ENCODE measurements at places on chromosomes 5 and 9. TPM values are rescaled to one million over a fixed set of nuclear protein-coding genes. Genes with fewer than 3 reads are reported as not detected.

FSTL4 gene
- not detected for total RNA-seq

FAT2 gene
- 0.54 TPM for total RNA-seq

GRCh38 chr5:88113429-88113828, 155.2 kb downstream of the TMEM161B start:
- DNase-seq, result no peak

- DNase-seq, result no peak
Observed at GRCh38 chr9:108161503-108161902, 671.9 kb upstream of the KLF4 start.

- no peak for DNase-seq
Observed at GRCh38 chr5:138542180-138542955, 668 bp downstream of the ETF1 start.

Measured in thyroid gland (tissue), 4 donors.